Activated naive CD4-positive, alpha-beta T cell treated with Interleukin-2 at 50 U/mL for 16 hours (primary cell): ENCODE measurements at places on chromosomes 7 and 10.
A peak's percentile ranks its signal among the peaks of the same experiment; 100 is the strongest.

- DNase-seq, result no peak
Observed at GRCh38 chr7:79008786-79009185, 444.7 kb downstream of the MAGI2 start.

DNA sequence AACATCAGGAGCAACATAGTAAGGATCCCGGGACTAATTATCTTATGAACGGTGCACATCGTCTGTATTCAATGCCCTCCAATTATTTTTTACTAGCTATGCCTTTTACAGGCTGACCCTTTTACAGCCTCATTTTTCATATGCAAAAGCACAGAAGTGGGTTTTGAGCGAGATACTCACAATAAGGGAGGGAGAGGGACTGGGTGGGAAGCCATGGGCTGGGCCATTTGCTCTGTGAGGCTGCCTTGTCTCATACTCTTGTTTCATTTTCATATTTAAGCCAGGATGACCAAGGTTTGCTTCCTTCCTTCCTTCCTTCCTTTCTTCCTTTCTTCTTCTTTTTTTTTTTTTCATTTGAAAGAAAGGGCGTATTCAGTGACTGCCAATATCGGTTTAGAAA, 259.3 kb downstream of the TRIL start:
- no peak for DNase-seq

- no peak for DNase-seq
Observed at GRCh38 chr10:69232252-69232651, 12.1 kb downstream of the HKDC1 start.

GRCh38 chr7:113715981-113716856, 202.6 kb downstream of the PPP1R3A start:
- no peak for DNase-seq

DNA sequence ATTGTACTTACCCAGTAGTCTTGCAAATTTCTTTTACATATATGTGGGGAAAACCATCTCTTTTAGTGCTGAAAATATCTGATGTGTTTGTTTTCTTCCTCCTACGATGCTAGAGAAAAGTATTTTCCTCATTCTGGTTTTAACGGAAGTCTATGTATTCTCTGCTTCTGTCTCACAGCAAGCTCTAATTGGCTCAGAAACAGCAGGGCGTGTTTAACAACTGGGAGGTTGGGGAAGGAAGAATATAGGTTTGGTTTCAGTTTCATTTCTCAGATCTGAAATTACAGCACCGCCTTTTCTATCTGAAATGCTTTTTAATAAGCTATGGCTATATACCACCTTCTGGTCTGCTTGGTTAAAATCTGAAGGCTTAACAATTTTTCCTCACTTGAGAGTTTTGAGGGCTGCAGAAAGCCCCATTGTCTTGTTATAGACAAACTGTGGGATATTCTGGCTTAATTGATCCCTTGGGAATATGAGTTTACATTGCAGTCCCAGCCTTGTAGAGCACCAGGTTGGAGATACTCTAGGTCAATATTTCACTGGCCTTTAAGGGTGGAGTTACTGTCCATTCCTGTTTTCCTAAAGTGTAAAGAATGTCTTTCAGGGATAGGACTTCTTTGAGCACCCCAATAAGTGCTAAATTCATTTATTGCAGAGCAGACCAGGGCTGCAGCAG, at the start of gene SAMD9:
TSS of gene SAMD9 (minus strand) at position 128 of the 679 bp plus-strand sequence. CDS start 11,882 bp downstream, outside the sequence.
- peak; percentile 52 for DNase-seq

- no peak for DNase-seq
Observed at GRCh38 chr7:25358926-25359325, 130.6 kb upstream of the NPVF start.

GRCh38 chr10:37301271-37301670, 175.9 kb downstream of the ANKRD30A start:
- no peak for DNase-seq

GRCh38 chr7:29139191-29139590, 7.1 kb downstream of the CPVL start:
- no peak for DNase-seq

GRCh38 chr10:132827861-132828539, 42.1 kb upstream of the NKX6-2 start:
- DNase-seq, result no peak

DNA sequence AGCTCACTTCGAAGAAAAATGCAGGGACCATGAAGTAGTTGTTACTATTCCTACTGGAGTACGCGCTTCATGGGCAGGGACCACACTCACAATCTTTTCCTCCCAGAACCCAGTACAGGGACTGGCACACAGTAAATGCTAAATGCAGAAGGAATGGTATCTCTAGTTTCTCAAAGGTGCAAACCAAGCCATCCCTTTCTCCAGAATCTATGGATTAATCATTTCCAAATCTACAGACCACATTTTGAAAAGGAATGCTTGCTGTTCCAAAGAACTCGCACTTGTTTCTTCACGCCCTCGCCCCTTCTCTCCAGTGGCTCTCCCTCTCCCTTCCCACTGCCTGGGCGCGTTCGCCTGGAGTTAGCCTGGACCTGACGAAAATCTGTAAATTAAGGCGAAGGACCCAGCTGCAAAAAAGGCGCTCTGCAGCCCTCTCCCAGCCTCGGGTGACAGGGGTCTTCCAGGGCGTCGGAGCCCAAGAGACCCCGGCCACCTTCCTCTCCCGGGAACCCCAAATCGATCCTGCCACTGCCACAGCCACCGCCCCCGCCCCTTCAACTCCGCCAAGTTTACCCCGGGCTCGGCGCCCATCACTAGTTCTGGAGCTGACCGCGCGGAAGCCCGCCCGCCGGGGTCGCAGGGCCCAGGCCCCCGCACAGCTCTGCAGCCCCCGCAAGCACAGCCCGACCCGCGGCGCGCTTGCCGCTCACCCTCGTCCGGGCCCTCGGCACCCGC, 527 bp downstream of the PDIA4 start:
- no peak for DNase-seq

GRCh38 chr7:100586266-100587025, at the start of gene FBXO24:
Gene FBXO24, plus strand, starts transcription at chr7:100586328. Its CDS starts 298 bp downstream, at chr7:100586626.
- DNase-seq, result peak; percentile 100

- DNase-seq, result peak; percentile 55
Observed at GRCh38 chr7:98202367-98203195, 8.7 kb upstream of the BHLHA15 start.

- no peak for DNase-seq
Observed at GRCh38 chr7:50329775-50330174, 25.3 kb downstream of the IKZF1 start.

DNA sequence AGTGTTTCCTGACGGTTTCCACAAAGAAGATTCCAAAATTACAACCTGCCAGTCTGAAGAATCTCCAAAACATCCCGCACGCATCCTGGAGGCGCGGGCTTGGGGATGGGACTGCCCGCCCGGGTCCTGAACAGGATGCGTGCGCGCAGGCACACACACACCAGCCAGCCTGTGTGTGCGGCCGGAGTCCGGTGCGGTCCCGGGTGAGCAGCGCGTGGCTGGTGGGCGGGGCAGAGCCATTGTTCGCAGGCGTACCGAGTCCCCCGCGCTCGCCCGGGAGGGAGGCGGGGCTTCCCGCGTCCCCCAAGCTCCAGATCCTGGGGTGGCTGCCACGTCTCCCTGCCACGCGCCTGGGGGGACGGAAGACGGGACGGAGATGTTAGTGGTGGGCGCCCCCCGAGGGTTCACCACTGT, 675 bp upstream of the SCD start:
- DNase-seq, result peak; percentile 67

- no peak for DNase-seq
Observed at GRCh38 chr10:5078547-5079180, 15.6 kb upstream of the AKR1C3 start.

DNA sequence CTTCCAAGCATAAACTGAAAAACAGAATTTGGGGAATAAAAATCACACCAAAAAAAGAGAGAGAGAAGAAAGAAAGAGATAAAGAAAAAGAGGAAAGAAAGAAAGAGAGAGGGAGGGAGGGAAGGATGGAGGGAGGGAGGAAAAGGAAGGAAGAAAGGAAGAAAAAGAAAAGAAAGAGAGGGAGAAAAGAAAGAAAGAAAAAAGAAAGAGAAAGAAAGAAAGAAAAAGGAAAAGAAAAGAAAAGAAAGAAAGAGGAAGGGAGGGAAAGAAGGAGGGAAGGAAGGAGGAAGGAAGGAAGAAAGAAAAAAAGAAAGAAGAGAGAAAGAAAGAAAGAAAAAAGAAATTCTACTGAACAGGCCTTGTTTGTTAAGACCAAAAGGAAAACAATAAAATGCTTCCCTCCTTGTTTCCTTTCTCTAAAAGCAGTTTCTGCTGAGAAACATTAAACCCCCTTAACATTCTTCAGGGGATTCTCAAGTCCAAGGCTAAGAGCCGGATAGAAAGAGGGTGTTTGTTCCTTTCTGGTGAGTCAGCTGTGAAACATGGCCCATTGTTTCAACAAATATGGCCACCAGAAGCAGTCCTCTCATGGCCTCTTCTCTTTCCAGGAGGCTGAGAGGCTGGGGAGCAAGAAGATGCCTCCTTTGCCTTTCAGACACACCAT, 46.9 kb upstream of the GPAM start:
- DNase-seq, result no peak

- DNase-seq, result no peak
Observed at GRCh38 chr7:114710499-114710898, 211.4 kb upstream of the MDFIC start.

- DNase-seq, result peak; percentile 30
Observed at GRCh38 chr10:60032723-60033122, 126.4 kb upstream of the CCDC6 start.

- DNase-seq, result no peak
Observed at GRCh38 chr7:109639561-109639960, 1069.9 kb downstream of the DNAJB9 start.

DNA sequence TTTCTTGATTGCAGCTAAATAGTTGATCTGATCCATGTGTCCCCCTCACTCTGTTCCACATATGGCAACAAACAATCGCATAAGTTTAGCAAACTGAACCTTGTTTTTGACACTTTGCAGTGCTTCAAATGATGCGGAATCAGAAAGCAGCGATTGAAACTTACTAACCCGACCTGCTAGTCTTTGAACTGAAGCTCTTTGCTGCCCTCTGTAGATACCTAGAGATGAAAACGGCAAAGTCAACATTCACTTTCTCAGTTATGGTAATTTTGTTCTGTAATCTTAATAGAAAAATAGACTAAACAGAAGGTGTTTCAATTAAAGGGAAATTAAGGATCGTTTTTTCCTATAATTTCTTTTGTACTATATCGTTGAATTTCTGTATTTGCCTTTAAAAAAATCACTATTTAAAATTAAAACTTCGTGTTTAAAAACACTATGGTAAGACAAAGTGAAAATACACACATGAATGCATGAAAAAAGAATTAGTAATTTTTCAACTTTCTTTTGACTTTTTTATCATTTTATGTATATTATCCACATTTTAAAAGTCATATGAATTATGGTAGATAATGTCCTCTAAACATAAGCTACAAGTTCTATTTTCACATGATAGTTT, 276.5 kb downstream of the MAGI2 start:
- no peak for DNase-seq

DNA sequence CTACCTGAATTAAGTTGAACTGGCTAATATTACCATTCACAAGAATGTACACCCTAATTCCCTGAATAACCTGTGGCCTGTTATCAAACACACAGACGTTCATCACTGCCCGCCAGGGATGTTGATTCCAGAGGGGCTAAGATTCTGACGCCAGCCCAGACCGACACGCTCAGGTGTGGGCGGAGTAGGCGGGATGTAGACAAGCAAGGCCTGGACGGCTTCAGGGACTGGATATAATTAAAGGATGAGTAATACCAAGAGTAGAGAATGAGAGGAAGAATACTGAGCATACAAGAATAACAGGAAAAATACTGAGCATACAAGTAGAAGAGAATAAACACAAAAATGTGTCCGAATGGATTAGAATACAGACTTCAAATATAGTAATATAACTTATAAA, 29.0 kb downstream of the CUBN start:
- DNase-seq, result no peak

GRCh38 chr10:122013311-122013780, 24.4 kb downstream of the TACC2 start:
- no peak for DNase-seq

GRCh38 chr10:96910488-96911395, 78.6 kb downstream of the LCOR start:
- DNase-seq, result no peak

GRCh38 chr7:139367438-139368155, 7.9 kb downstream of the LUC7L2 start:
- no peak for DNase-seq
